Subcutaneous adipose tissue (tissue), 4 donors: ENCODE measurements at places on chromosomes 3 and 15. TPM values are rescaled to one million over a fixed set of nuclear protein-coding genes. Genes with fewer than 3 reads are reported as not detected.

PRICKLE2 gene
- 66.5 TPM for total RNA-seq

GOLGA8M gene
- 18.3 TPM for total RNA-seq

SPATA12 gene
- total RNA-seq: not detected

STRIT1 gene
- total RNA-seq: not detected

ALPK3 gene
- 3.3 TPM for total RNA-seq

RPL32 gene
- 675 TPM for total RNA-seq

CRYGS gene
- 4.9 TPM for total RNA-seq

STRA6 gene
- not detected for total RNA-seq

CMTM8 gene
- 1.9 TPM for total RNA-seq

ACKR2 gene
- 8.5 TPM for total RNA-seq

GOLGA6D gene
- not detected for total RNA-seq

TRPM1 gene
- not detected for total RNA-seq

ASTE1 gene
- 4.4 TPM for total RNA-seq

FBXO40 gene
- 0.19 TPM for total RNA-seq

C15orf62 gene
- not detected for total RNA-seq

STXBP5L gene
- total RNA-seq: not detected

TRAIP gene
- 1.9 TPM for total RNA-seq

MFSD1 gene
- 282 TPM for total RNA-seq

EID1 gene
- 200 TPM for total RNA-seq

SI gene
- total RNA-seq: not detected

NANOGP8 gene
- total RNA-seq: 0.66 TPM

MAN2C1 gene
- 154 TPM for total RNA-seq

RPL4 gene
- total RNA-seq: 3,294 TPM

CTXN2 gene
- total RNA-seq: not detected

SNRK gene
- total RNA-seq: 85.7 TPM

UACA gene
- 83.2 TPM for total RNA-seq

UROC1 gene
- total RNA-seq: not detected

PIF1 gene
- 4.0 TPM for total RNA-seq

PCOLCE2 gene
- total RNA-seq: 227 TPM

AZI2 gene
- 145 TPM for total RNA-seq
